ENCODE measurements at places on chromosomes 2 and 18.

GRCh38 chr18:67260841-67261240 lies 255.7 kb downstream of the DSEL start:
- H3K4me1 ChIP-seq = no peaks in the 10 kb centered on the region
- H3K4me3 ChIP-seq = no peak overlapping the region
- DNase-seq = no peak

GRCh38 chr2:47022186-47022765 lies 106.7 kb upstream of the MCFD2 start:
- H3K27ac ChIP-seq = no peak overlapping the region
- H3K4me3 ChIP-seq = no peak overlapping the region
- DNase-seq = no peak
- H3K36me3 ChIP-seq = no peaks in the 10 kb centered on the region

DNA sequence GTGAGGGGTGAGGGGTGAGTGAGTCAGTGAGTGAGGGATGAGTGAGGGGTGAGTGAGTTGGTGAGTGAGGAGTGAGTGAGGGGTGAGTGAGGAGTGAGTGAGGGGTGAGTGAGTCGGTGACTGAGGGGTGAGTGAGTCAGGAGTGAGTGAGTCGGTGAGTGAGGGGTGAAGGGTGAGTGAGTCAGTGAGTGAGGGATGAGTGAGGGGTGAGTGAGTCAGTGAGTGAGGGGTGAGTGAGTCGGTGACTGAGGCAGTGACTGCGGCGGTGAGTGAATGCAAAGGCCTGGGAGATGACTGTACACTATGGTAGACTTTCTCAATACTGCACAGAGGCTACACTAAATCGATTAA lies 16.6 kb downstream of the THAP4 start:
- H3K4me3 ChIP-seq = no peak overlapping the region
- peaks cover 23% of the 10 kb centered on the region for H3K36me3 ChIP-seq
- no peak for DNase-seq
- H3K27ac ChIP-seq = no peak overlapping the region
- H3K27me3 ChIP-seq = no peaks in the 10 kb centered on the region
- H3K4me1 ChIP-seq = peaks cover 4% of the 10 kb centered on the region

DNA sequence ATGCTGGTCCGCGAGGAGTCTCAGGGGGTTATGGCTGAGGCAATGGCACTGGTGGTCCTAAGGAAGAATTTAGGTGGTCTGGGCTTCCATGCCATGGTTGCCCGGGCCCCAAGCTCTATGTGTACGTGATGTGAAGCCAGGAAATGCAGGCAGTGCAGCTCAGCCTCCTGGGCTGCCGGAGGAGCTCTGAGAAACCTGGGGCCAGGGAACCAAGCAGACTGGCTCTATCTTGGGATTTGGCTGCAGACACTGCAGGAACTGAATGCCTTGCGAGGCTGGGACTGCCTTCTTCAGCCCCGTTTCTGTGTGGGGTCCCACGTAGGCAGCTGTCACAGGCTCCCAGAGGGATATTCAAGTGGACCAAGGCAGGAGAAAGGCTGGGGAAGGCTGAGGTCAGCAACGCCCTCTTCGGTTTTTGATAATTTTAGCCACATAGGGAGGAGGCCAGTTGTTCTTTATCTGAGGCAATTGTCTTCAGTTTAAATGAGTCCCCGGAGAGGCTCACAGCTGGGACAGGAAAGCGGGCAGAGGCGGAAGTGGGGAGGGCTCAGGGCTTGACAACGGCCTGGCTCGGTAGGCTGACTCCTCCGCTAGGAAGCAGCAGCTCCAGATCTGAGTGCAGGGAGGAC lies 77.7 kb downstream of the RHOB start:
- DNase-seq = no peak
- H3K36me3 ChIP-seq = no peaks in the 10 kb centered on the region
- no peak overlapping the region for H3K4me3 ChIP-seq

DNA sequence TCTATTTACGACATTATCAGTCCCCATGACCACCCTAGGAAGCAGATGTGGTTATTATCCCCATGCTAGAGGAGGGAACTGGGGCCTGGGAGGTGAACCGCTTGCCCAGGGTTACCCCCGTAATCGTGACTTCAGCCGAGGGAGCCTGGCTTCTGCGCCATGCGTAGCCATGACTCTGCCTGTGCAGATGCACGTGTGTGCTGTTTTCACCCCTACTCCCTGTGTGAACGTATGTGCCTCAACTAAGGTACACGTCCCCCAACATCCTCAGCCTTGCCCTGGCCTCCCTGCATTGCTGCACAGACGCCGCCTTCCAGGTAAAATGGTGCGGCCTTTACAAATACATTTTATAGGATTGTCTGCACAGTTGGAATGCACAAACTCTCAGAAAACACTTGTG lies 40.2 kb downstream of the LPIN1 start:
- no peaks in the 10 kb centered on the region for H3K27me3 ChIP-seq
- no peak for DNase-seq
- peaks cover 28% of the 10 kb centered on the region for H3K36me3 ChIP-seq
- no peak overlapping the region for H3K4me3 ChIP-seq

All from H9 (cell line).